ENCODE measurements at places on chromosomes 2 and 18.

DNA sequence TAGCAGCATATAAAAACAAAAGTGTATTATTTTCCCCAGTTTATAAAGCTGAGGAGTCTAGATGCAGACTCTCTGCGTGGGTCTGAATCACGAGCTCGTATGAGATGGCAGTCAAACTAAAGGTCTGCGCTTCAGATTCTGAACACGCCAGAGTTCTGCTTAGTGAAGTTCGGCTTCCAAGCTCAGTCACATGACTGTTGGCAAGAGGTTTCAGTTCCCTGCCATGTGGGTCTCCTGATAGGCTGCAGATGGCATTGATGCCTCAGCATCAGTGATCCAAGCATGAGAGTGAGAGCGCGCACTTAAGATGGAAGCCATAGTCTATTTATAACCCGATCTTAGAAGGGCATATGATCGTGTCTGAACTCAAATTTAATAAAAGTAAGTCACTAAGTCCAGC, 242.8 kb upstream of the DOK6 start:
- DNase-seq: no peak

- DNase-seq: no peak
Measured at GRCh38 chr2:52127527-52127926, 1095.6 kb upstream of the NRXN1 start.

GRCh38 chr2:158323381-158323780, 133.2 kb downstream of the CCDC148 start:
- DNase-seq: no peak

GRCh38 chr2:221896505-221897151, 324.5 kb upstream of the EPHA4 start:
- DNase-seq: no peak

GRCh38 chr18:13477147-13477683, 249.1 kb downstream of the FAM210A start:
- DNase-seq: no peak

DNA sequence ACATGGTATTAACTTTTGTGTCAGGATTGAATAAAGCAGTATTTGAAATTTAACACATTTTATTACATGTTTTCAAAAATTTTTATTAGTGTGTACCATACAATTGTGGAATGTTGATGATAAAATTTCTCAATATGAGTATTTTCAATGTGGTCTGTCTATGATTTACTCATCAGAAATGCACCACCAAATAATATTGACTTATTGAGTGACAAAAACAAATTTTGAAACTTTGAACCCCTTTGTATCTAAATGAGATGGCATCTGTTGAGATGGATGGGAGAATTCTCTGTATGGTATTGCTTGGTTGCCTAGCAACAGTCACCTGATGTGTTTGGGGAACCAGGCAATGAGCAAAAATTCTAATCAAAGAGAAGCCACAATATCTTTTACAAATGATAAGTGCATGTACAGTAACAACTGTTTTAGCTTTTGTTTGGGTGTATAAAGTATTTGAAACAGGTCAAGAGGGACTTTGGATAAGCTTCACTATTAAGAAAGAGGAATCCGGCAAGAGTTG, 400.1 kb downstream of the CCDC85A start:
- DNase-seq: no peak

DNA sequence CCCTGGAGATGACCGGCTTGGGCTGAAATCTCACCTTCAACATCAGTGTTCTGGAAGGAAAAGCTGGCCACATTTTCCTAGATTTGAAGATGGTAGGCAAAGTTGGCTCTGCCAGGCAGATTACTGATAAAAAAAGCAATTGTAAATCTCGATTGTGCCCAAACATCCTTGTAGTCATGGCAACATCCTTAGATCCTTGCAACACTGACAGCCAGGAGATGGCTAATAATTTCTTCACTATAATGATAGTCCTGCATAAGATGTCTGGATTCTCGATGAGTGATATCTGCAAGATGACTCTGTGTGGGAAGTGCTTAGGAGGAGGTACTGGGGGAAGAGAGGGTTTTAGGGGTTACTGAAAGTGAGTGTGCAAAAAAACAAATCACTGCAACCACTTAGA, 149.1 kb downstream of the FSHR start:
- DNase-seq: no peak

Measured in activated CD8-positive, alpha-beta memory T cell treated with anti-CD3 and anti-CD28 coated beads for 4 hours (primary cell).